ENCODE measurements at places on chromosomes 7 and 10.
A peak's percentile ranks its signal among the peaks of the same experiment; 100 is the strongest.

DNA sequence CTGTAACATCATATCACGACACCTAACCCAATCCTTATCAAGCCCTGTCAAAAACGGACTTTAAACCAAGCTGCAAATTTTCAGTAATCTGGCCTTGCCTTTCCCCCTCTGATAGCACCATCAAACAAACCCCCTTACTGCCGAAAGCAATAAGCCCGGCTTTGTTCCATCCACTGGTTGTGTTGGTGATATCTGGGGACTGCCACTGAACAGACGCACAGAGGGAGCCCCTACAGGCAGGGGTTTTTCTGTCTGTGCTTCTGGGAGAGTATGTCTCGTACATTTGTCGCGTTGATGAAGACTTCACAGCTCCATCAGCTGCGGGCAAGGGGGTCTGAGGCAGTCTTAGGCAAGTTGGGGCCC, 550 bp upstream of the PLAU start:
- H3K4me3 ChIP-seq: peak overlapping the region; percentile 76
- H3K4me1 ChIP-seq: peaks cover 75% of the 10 kb centered on the region
- H3K36me3 ChIP-seq: peaks cover 30% of the 10 kb centered on the region
- peak overlapping the region; percentile 98 for H3K27ac ChIP-seq
- H3K27me3 ChIP-seq: peaks cover 2% of the 10 kb centered on the region

DNA sequence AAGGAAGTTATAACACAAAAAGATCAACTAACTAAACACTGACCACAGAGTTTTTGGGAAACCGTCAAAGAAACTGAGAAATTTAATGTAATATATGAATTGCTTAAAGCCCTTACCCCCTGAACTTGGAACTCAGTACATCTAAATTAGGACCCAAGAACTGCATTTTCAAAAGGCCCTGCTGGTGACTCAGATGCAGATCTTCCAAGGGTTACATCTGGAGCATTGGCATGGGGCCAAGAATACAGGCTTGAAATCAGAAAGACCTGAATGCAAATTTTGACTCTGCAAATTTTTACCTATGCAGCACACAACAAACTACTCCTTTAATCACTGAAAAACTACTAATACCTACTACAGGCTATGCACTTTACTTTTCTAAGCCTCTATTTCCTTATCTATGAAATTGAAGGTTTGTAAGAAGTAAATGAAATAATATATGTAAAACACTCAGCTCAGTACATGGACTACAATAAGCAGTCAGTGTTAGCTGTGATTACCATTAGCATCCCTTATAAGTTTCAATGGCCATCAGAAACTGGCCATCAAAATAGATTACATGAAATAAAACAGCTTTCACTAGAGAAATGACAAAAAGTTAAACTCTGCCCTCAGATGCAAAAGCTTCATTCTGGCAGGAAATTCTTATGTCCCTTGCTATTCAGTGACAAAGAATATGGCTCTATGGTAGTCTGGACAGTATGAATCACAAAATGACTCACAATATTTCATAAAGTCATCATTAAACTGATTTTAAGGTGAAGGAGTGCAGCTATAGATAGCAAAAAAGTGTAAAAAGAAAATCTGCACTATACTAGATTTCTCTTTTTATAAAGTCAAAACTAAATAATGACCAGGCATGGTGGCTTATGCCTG, 43.6 kb downstream of the NSUN6 start:
- peaks cover 50% of the 10 kb centered on the region for H3K4me1 ChIP-seq
- H3K4me3 ChIP-seq: peak overlapping the region; percentile 19
- no peaks in the 10 kb centered on the region for H3K27me3 ChIP-seq
- peak overlapping the region; percentile 64 for H3K27ac ChIP-seq
- DNase-seq: peak; percentile 69
- H3K36me3 ChIP-seq: no peaks in the 10 kb centered on the region

- no peak for DNase-seq
- H3K36me3 ChIP-seq: no peaks in the 10 kb centered on the region
- peaks cover 29% of the 10 kb centered on the region for H3K4me1 ChIP-seq
- peaks cover 5% of the 10 kb centered on the region for H3K27me3 ChIP-seq
- H3K27ac ChIP-seq: no peak overlapping the region
Observed at GRCh38 chr10:70295321-70295720, 11.5 kb upstream of the NPFFR1 start.

DNA sequence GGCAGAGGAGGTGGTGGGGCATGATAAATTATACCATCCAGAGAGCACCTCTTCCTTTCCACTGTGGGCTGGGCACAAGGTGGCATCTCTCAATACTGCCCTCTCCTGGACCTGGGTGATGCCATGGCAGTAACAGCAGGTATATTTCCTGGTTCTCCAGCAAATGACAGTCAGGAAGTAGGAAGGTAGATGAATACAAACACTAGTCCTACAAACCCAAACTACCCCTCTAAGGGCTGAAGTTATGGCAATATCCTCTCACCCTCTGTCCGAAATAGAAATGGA, 1004.9 kb downstream of the KCNMA1 start:
- H3K4me3 ChIP-seq: no peak overlapping the region
- no peaks in the 10 kb centered on the region for H3K4me1 ChIP-seq
- DNase-seq: no peak
- H3K27me3 ChIP-seq: peaks cover 7% of the 10 kb centered on the region
- no peaks in the 10 kb centered on the region for H3K36me3 ChIP-seq
- H3K27ac ChIP-seq: no peak overlapping the region

DNA sequence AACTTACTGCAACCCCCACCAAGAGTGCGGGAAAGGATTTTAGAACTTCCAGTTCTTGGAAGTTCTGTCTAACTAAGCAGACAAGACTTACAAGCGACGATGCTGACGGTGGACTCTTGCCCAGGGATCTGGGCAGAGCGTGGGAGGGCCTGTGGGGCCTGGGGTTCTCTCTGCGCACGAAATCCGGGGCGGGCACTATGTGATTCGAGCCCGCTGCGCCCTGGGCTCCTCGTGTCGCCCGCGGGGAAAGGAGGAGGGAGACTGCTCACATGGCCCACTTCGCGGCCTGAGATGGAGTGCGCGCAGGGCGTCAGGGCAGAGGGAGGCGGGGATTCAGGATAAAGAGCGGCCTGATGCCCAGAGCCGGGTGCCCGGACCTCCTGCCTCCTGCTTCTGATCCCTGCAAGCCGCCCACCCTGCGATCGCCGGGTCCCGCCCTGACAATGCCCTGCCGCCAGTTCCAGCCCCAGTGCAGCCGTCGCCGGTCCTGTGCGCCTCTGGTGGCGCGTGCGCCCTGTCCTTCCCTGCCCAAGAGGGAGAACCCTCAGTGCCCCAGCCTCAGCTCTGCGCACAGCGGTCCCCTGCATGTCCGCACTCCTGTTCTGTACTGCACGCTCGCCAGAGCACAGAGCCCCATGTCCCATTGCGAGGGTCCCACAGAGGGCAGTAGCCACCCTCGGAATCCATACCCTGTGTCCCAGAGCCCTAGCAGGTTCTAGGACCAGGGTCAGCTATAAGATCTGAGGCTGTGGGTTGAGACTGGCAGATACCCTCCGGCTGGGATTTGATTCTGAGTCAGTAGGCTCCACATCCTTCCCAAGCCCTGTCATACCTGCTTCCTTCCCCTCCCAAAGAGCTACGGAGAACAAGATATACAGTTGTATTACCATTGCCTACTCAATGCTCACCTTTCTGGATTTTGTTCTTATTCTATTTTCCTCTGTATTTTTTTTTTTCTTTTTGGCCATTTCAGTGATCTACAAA, 99.4 kb upstream of the TMEM106B start:
- no peaks in the 10 kb centered on the region for H3K4me1 ChIP-seq
- H3K4me3 ChIP-seq: no peak overlapping the region
- H3K27me3 ChIP-seq: no peaks in the 10 kb centered on the region
- no peaks in the 10 kb centered on the region for H3K36me3 ChIP-seq
- DNase-seq: no peak

DNA sequence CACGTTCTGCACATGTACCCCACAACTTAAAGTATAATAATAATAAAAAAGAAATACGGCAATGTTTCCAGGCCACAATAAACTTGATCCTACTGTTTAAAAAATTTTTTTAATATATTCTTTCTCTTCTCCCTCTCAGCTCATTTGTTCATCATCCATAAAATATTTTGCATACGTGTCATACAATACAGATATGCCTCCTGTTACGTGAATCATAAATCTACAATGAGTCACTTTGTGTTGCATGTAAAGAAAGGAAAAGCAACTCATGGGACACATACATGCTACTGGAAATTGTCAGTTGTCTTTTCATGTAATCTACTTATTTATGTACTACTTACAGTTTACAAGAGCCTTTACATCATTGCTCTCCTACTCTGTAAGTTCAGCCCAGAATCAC, 1.1 kb upstream of the TECTB start:
- peak; percentile 23 for DNase-seq
- H3K27me3 ChIP-seq: peaks cover 8% of the 10 kb centered on the region

GRCh38 chr10:79923145-79923544, 25.8 kb downstream of the SFTPD start:
- no peak overlapping the region for H3K27ac ChIP-seq
- H3K4me1 ChIP-seq: no peaks in the 10 kb centered on the region
- no peak for DNase-seq
- peaks cover 6% of the 10 kb centered on the region for H3K27me3 ChIP-seq
- H3K4me3 ChIP-seq: no peak overlapping the region

GRCh38 chr7:138478499-138478908, 18.4 kb downstream of the TRIM24 start:
- no peak for DNase-seq
- H3K4me1 ChIP-seq: peaks cover 6% of the 10 kb centered on the region
- H3K27me3 ChIP-seq: no peaks in the 10 kb centered on the region
- H3K4me3 ChIP-seq: no peak overlapping the region
- H3K36me3 ChIP-seq: no peaks in the 10 kb centered on the region

DNA sequence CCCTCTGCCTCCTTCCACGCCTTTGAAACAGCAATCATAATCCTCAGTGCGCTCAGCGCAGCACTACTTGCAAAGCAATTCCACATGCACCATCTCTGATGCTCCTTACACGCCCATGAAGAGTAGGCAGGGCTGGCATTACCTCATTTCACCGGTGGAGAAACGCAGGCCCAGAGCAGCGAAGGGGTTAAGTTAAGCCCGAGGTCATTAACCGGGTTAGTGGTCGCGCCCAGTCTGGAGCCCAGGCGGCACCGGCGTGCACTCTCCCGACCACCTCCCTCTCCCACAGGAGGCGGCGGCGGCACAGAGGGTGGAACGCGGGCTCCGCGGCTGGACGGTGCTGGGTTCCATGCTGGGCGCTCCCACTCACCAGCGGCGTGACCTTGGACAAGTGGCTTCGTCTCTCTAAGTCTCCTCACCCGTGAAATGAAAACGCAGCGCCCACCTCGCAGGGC, 515 bp downstream of the FASTK start:
- peaks cover 46% of the 10 kb centered on the region for H3K4me1 ChIP-seq
- H3K27me3 ChIP-seq: peaks cover 3% of the 10 kb centered on the region
- H3K27ac ChIP-seq: peak overlapping the region; percentile 83
- peaks cover 15% of the 10 kb centered on the region for H3K36me3 ChIP-seq

GRCh38 chr10:5987747-5988146, 10.4 kb upstream of the IL15RA start:
- peaks cover 32% of the 10 kb centered on the region for H3K27me3 ChIP-seq
- no peak overlapping the region for H3K4me3 ChIP-seq
- H3K36me3 ChIP-seq: peaks cover 7% of the 10 kb centered on the region
- H3K4me1 ChIP-seq: no peaks in the 10 kb centered on the region
- DNase-seq: no peak

DNA sequence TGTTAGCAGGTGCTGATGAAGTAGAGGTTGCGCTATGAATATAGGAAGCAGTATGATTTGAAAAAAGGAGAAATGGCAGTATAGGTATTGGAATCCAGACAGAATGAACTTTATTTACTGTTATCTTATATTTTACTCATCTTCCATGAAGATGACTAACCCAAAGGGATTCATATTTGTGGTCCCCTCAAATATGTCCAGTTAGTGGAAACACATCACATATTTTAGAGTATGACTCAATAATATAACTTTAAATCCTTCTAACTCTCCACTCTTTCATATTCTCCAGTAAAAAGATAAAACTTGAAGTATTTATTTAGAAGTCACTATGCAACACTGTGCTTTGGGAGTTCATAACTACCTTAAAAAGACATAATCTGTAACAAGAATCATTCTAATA, 286.5 kb upstream of the LRRTM3 start:
- no peaks in the 10 kb centered on the region for H3K36me3 ChIP-seq
- H3K27ac ChIP-seq: peak overlapping the region; percentile 42
- H3K27me3 ChIP-seq: no peaks in the 10 kb centered on the region
- peaks cover 27% of the 10 kb centered on the region for H3K4me1 ChIP-seq
- H3K4me3 ChIP-seq: no peak overlapping the region

- H3K27me3 ChIP-seq: peaks cover 2% of the 10 kb centered on the region
- no peak overlapping the region for H3K27ac ChIP-seq
- H3K4me3 ChIP-seq: no peak overlapping the region
- no peaks in the 10 kb centered on the region for H3K36me3 ChIP-seq
Observed at GRCh38 chr7:152392254-152392653, 43.5 kb downstream of the KMT2C start.

GRCh38 chr7:74093671-74094223, 10.1 kb downstream of the LIMK1 start:
- peak overlapping the region; percentile 94 for H3K27ac ChIP-seq
- peaks cover 7% of the 10 kb centered on the region for H3K27me3 ChIP-seq
- H3K4me3 ChIP-seq: peak overlapping the region; percentile 84
- peaks cover 32% of the 10 kb centered on the region for H3K4me1 ChIP-seq

GRCh38 chr10:104406715-104407650, 53.4 kb downstream of the CFAP58 start:
- H3K27ac ChIP-seq: no peak overlapping the region
- DNase-seq: peak; percentile 69
- no peaks in the 10 kb centered on the region for H3K36me3 ChIP-seq
- no peaks in the 10 kb centered on the region for H3K4me1 ChIP-seq
- no peak overlapping the region for H3K4me3 ChIP-seq

DNA sequence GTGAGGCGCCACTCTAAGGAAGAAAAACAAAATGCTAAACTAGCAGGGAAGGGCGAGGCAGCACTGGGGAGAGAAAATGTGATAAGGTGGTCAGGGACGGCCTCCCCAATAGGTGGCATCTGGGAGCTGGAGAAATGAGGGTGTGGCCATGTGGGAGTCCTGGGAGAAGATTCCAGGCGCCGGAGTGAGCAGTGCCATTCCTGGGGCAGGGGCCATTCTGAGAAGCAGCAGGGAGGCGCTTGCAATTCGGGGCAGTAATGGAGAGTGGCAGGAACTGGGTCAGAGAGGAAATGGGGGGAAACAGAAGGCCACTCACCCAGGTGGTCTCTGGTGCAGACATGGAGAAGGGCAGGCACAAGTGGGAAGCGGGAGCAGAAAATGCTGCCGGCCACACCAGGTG, 61.8 kb upstream of the LRRC18 start:
- H3K4me3 ChIP-seq: no peak overlapping the region
- H3K27me3 ChIP-seq: peaks cover 13% of the 10 kb centered on the region
- no peak for DNase-seq
- H3K4me1 ChIP-seq: no peaks in the 10 kb centered on the region

GRCh38 chr10:97210543-97210960, 24.8 kb upstream of the SLIT1 start:
- no peaks in the 10 kb centered on the region for H3K36me3 ChIP-seq
- no peaks in the 10 kb centered on the region for H3K4me1 ChIP-seq
- H3K4me3 ChIP-seq: no peak overlapping the region
- H3K27ac ChIP-seq: no peak overlapping the region

DNA sequence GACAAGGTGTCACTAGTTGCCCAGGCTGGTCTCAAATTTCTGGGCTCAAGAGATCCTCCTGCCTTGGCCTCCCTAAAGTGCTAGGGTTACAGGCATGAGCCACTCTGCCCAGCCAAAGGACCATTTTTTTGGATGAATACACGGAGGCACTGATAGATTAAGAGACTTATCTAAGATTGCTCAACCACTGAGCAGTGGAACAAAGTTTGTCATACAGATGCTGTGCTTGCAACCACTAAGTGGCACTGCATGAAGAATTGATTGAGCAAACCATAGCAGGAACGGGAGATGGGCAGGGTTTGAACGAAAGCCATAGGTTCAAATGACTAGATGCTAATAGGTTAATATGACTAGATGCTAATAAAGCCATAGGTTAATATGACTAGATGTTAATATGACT, 61.1 kb downstream of the EBLN1 start:
- no peak overlapping the region for H3K27ac ChIP-seq
- peaks cover 4% of the 10 kb centered on the region for H3K27me3 ChIP-seq
- DNase-seq: no peak
- H3K36me3 ChIP-seq: no peaks in the 10 kb centered on the region

Data from HFFc6 (cell line).